ENCODE measurements at places on chromosomes 7 and 10.

GRCh38 chr10:3992382-3993178, 207.6 kb upstream of the KLF6 start:
- DNase-seq = no peak

DNA sequence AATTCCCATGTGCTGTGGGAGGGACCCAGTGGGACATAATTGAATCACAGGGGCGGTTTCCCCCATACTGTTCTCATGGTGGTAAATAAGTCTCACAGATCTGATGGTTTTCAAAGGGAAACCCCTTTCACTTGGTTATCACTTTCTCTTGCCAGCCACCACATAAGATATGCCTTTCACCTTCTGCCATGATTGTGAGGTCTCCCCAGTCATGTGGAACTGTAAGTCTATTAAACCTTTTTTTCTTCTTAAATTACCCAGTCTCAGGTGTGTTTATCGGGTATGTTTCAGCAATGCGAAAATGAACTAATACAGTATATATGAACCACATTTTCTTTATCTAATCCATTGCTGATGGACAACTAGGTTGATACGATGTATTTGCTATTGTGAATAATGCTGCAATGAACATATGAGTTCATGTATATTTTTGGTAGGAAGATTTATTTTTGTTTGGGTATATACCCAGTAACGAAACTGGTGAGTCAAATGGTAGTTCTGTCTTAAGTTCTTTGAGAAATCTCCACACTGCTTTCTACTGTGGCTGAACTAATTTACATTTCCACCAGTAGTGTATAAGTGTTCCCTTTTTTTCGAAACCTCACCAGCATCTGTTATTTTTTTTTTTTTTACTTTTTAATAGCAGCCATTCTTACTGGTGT, 70.0 kb upstream of the HGF start:
- DNase-seq = no peak

GRCh38 chr10:93515071-93516005, 18.9 kb downstream of the CEP55 start:
- no peak for DNase-seq

- DNase-seq = no peak
Measured at GRCh38 chr10:128476845-128477244, 350.6 kb upstream of the MKI67 start.

DNA sequence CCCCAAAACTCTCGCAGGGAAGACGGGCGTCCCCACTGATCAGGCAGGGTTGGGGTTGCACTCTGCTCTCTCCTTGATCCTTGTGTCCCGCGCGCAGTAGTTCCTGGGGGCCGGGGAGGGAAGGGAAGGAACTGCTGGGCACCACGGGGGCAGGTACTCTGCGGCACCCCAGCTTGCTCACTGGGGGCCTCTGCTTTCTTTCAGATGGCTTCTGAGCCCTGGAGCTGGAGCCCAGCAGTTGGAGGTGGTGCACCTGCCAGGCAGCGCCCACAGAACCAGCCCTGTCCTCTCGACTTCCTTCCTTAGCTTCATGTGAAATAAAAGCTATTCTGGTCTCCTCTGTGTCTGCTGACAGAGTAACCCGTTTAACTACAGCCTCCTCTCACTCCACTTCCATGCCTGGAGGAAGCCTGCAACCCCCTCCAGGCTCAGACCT, 12.2 kb downstream of the PLAC9 start:
- DNase-seq = no peak

DNA sequence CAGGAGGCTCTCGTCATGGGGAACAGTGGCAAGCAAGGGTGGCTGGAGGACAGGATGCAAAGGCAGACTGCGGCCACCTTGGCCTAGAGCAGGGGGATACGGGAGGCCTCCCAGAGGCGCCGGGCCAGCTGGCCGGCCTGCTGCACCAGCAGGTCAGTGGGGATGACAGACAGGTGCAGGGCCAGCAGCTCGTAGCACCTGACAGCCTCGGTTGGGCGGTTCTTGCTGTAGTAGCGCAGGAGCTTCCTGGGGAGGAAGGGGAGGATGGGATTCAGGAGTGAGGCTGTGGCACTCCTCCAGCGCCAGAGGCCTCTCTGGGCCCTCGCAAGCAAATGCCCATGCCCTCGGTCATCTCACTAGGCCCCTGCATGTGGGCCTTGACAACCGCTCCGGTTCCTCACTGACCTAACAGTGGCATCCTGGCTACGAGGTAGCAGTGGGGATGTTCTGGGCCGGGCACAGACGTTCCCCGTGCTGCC, 2.5 kb upstream of the PYROXD2 start:
- no peak for DNase-seq

GRCh38 chr10:125011926-125012705, 70.2 kb downstream of the ZRANB1 start:
- DNase-seq = no peak

GRCh38 chr10:131641231-131641630, 259.6 kb upstream of the PPP2R2D start:
- DNase-seq = no peak

DNA sequence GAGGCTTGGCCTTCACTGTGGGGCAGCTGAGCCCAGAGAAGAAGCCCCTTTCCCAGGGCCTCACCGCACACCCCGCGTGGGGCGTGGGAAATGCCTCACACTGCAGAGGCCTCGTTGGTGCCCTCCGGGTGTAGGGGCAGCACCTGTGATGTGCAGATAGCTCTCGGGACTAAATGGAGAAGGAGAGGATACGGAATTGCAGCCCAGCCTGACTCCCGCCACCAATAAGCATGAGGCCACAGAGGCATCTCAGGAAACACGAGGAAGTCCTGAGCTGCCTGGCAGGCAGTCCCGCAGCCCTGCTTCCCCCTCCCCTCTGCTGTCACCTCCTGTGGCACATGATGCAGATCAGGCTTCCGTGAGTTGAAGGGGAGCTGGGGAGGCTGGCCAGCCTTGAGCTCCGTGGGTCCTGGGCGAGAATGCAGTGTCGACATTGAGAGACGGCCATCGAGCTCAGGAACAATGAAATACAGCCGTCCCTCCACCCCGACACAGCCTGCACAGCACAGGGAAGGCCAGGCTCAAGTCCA, 59.6 kb upstream of the PPP2R2D start:
- no peak for DNase-seq

DNA sequence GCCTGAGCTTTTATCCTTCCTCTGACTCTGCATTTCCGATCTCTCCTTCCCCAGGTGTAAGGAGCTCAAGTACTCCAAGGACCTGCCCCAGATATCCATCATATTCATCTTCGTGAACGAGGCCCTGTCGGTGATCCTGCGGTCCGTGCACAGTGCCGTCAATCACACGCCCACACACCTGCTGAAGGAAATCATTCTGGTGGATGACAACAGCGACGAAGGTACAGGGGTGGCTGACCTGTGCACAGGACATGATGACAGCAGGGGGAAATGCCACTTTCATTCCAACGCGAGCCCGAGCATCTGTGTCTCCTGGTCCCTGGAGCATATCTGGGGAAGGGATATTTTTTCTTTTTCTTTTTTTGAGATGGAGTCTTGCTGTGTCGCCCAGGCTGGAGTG, 256.2 kb downstream of the GALNT17 start:
- no peak for DNase-seq

- peak; percentile 6 for DNase-seq
Measured at GRCh38 chr7:158035343-158035742, 552.3 kb downstream of the PTPRN2 start.

- no peak for DNase-seq
Measured at GRCh38 chr10:106185951-106186350, 978.6 kb downstream of the SORCS1 start.

GRCh38 chr10:48257407-48257961, 17.0 kb downstream of the FRMPD2 start:
- DNase-seq = no peak

DNA sequence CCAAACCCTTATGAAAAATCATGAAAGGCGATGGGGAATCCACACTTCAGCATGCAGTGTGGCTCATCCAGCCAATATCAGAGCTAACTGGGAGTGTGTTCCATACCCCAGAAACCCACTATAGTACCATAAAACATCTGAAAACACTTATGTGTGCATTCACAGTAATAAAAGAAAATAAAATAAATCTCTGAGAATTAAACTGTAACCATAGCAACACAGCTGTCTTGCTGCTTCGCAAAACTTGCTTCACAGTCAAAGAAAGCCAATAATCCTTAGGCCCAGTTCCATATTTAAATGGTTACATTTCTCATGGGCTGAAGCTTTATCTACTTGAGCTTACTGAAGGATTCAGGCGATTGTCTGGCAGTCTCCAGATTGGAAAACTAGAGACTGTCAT, 19.9 kb upstream of the POLR1F start:
- no peak for DNase-seq

- no peak for DNase-seq
Measured at GRCh38 chr10:15859509-15859905, 800 bp downstream of the MINDY3 start.

DNA sequence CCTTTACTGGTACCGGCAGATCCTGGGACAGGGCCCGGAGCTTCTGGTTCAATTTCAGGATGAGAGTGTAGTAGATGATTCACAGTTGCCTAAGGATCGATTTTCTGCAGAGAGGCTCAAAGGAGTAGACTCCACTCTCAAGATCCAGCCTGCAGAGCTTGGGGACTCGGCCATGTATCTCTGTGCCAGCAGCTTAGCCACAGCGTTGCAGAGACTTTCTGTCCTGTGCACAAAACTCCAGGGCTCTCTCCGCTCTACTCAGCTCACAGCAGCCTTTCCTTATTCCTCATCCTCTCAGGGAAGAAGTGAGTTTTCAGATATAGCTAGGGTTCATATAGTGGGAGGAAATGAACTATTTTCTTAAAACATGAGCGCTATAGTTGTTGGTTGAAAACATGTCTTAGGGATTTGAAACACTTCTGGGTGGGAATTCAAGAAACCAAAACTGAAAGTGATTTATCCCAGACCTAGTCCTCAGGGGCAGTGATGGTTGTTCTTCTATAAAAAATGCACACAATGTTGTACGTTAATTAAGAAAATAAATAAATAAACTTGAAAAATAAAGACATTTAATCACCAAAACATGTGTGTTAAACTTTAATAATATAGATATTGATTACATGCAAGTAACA, 150.2 kb upstream of the PRSS58 start:
- no peak for DNase-seq

DNA sequence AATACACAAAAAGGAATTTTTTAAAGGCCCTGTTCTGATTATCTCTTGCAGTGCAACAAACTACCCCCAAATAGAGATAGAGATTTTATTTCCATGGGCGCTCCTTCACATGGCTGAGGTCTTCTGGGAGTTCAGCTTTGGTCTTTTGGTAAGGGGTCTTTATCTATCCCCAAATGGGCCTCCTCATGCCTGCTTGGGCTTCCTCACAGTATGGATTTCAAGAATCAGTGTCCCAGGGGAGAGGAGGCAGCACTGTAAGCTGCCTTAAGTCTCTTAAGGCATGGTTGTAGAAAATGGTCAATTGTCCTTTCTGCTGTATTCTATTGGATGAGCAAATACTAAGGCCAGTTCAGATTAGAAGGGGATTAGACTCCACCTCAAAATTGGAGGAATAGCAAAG, 966.2 kb downstream of the TYW1 start:
- DNase-seq = no peak

DNA sequence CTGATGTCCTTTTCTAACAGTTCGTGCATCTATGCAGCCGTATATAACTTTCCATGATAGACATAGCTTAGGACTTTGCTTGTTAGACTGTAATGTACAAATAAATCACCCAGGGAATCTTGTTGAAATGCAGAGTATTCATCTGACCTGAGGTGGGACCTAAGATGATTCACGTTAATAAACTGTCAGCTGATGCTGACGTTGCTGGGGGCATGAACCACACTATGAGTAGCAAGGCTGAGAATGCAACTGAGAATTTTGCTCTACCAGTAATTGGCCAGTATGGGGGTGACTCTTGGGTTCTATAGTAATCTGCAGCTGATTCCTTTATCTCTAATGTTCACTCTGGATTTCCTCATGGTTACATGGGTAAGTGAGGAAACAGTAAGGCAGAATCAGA, 130.1 kb upstream of the MALRD1 start:
- no peak for DNase-seq

DNA sequence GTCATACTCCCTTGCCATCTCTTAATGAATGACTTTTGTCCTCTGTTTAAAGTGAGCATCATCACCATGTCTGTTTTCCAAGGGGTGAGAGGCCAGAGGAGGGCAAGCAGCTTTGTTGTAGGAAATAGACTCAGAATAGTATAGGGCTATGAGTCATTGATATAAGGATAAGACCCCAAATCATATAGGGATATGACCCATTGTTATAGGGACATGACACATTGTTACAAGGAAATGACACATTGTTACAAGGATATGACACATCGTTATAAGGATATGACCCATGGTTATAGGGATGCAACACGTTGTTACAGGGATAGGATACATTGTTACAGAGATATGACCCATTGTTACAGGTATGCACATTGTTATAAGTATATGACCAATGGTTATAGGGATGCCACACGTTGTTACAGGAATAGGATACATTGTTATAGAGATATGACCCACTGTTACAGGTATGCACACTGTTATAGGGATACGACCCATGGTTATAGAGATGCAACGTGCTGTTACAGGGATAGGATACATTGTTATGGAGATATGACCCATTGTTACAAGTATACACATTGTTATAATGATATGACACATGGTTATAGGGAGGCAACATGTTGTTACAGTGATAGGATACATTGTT, 311.1 kb upstream of the ADARB2 start:
- no peak for DNase-seq

DNA sequence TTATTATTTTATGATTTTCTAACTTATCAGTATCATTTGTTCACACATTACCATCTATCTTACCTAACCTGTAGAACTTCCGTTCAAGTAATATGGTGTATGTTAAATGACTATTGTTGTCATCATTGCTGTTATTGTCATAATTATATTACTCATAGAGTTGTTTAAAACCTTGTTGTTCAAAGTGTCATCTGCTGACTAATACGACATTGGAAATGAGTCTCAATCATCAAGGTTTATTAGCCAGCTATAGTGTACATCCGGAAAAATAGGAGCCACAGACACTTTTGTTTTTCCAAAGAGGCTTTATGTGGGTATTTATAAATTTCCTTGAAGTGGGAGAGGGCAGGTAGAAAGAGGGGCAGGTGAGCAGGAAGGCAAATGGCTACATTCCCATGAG, 386.9 kb upstream of the LRRTM3 start:
- DNase-seq = no peak

- DNase-seq = no peak
Measured at GRCh38 chr10:26779176-26779860, 81.4 kb downstream of the ABI1 start.

DNA sequence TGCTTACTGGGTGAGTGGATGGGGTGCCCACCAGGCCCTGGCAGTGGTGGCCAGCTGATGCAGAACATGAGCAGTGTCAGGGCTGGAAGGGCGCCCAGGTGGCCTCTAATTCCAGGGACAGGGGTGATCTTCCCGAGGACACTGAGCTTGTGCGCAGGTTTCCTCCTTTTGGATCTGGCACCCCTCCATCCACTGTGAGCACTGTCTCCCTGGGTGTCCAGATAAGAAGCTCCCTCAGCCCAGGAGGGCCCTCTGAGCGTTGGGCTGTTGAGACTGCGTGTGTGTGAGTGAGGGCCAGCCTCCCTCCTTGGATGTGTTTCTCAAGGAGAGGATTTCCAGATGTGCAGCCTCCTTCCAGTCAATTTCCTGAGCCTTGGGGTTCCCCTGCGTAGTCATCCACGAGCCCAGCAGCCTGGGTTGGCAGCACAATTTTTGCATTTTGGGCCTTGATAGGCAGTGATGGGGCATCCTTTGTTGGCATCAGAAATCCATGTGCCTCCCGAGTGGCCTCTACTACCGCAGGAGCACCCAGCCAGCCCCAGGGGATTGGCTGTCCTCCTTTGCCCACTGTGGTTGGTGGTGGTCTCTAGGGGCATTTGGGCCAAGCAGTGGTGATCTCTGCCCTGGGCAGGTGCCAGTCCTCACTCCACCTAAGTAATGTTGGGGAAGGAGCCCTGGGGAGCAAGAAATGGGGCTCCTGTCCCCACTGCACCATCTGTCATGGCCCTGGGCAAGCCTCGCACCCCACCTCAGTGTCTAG, 20.9 kb upstream of the BTBD16 start:
- no peak for DNase-seq

All from breast epithelium (tissue), 4 donors.